ENCODE measurements at places on chromosomes 16 and 17.

DNA sequence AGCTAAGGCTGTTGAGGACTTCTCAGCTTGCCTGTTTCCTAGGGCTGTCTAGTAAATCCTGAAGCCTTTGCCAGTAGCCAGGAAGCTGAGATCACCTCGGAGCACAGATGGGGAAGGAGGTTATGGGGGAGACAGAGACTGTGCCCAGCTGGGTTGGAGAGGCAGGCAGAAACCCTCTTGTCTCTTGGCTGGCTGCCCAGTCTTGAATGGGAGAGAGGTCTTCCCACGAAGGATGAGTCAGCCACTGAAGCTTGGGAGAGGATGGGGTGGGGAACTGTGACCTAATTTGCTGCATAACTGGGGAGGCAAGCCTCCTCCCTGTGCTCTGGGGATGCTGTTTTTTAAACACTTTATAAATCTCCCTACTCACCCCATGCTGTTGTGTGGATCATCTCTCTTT, 69.8 kb downstream of the SHISA9 start:
- DNase-seq = no peak

DNA sequence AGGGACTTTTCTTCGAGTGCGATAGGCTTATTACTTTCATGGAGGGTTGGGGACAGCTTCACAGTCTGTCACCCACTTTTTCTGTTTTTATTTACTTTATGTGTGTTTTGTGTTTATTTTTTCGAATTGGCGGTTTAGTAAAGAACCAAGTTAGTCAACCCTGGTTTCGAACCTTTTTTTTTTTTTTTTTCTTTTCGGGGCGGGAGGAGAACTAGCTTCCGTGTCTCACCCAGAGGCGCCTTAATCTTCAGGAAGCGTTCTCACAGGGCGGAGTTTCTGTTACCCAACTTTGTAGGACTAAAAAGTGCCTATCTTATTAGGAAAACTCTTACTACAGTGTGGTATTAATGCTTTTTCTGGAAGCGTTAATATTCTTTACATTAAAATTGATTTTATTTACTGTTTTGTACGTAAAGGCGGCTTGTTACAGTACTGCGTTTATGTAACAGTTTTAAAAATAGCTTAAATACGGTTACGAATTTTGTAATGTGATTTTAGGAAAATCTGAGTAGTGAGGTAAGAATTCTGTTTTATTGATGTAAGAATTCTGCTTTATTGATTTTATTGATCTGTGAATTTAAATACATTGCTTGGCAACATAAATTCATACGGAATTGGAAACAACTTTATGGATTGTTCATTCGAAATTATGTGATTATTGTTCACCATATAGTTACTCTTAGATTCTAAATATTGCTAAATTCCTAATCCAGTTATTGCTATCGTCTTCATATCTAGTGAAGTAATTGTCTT, 885 bp downstream of the ZNF207 start:
- no peak for DNase-seq

GRCh38 chr16:56610609-56611111, 2.3 kb downstream of the MT2A start:
- DNase-seq = no peak

GRCh38 chr17:7137171-7137943, 22.7 kb upstream of the ASGR2 start:
- DNase-seq = no peak

DNA sequence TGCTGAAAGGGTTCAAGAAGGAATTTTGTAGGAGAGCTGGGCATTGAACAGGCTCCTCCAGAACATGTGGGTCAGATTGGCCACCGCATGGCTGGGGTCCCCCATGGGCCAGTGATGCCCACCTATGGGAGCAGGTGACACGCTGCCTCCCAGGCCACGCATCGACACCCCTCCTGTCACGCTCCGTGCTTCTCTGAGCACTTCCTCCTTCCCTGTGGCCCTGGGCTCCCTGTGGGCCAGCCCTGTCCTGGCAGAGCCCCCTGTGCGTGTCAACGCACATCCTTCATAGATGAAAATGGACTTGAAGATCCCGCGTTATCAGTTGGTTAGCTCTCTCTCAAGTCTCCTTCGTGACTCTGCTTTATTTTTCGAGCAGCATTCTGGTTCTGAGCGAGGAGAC, 160.3 kb downstream of the RPTOR start:
- DNase-seq = no peak

GRCh38 chr16:78483124-78483992, 383.9 kb downstream of the WWOX start:
- DNase-seq = no peak

- peak; percentile 53 for DNase-seq
These were observed 7.5 kb downstream of the EIF1 start for GRCh38 chr17:41695954-41696757.
